ENCODE measurements at places on chromosomes 7 and 10.

DNA sequence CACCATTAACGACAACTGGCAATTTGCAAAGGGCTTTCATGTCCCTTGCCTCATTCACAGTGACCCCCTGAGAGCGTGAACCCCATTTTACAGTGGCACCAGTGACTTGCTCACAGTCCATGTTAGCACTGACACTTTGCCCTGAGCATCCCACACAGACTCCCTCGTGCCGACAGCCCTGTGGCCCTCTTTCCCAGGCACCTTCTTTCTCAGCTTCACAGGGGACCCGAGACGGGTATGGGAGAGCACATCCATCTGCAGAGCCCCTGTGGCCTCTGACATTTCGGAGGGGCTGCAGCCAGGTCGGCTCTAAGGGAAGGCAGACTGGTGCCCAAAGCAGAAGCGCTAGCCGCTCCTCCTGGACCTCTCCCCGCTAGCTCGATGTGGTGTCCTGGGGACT, 10.8 kb downstream of the LOXL4 start:
- no peak for DNase-seq

- DNase-seq, result no peak
Measured at GRCh38 chr10:91602868-91603568, 29.9 kb downstream of the PPP1R3C start.

DNA sequence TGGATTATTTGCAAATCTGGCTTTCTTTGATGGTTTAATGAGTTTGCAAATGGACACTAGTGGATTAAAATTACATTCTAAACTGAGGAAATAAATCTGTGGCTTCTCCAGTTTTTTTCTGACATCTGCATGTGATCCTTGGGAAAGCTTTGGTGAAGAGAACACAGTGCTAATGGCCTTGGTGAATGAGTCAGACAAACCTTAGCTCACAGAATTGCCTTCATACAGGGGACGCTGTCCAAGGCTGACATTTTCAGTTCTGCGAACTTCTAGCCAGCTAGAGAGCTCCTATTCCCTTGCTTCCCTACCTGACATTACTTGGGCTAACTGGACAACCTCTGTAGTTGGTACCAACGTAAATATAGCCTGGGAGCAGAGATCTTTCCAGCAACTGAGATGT, 21.2 kb downstream of the BMPER start:
- DNase-seq, result no peak

DNA sequence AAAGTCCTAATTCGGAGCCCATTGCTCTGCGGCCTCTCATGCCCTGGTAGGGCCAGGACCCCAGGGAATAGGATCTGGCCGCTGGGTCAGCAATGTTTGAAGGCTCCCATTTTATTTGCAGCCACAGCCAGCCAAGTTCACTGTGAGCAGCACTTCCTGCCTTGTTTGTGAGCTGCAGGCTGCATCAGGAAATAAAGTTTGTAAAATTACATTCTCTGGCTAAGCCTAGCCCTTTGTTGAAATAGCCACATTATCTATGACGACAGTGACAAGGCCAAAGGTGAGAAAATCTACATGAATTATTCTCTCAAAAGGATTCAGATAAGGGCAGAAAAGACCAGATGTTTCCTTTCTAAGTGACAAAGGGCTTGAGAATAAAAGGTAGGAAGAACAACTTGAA, 23.7 kb upstream of the ITGB1 start:
- DNase-seq, result no peak

GRCh38 chr10:52129410-52130178, 184.5 kb upstream of the DKK1 start:
- DNase-seq, result no peak

- no peak for DNase-seq
Measured at GRCh38 chr7:32100407-32100907, 30.2 kb upstream of the PDE1C start.

DNA sequence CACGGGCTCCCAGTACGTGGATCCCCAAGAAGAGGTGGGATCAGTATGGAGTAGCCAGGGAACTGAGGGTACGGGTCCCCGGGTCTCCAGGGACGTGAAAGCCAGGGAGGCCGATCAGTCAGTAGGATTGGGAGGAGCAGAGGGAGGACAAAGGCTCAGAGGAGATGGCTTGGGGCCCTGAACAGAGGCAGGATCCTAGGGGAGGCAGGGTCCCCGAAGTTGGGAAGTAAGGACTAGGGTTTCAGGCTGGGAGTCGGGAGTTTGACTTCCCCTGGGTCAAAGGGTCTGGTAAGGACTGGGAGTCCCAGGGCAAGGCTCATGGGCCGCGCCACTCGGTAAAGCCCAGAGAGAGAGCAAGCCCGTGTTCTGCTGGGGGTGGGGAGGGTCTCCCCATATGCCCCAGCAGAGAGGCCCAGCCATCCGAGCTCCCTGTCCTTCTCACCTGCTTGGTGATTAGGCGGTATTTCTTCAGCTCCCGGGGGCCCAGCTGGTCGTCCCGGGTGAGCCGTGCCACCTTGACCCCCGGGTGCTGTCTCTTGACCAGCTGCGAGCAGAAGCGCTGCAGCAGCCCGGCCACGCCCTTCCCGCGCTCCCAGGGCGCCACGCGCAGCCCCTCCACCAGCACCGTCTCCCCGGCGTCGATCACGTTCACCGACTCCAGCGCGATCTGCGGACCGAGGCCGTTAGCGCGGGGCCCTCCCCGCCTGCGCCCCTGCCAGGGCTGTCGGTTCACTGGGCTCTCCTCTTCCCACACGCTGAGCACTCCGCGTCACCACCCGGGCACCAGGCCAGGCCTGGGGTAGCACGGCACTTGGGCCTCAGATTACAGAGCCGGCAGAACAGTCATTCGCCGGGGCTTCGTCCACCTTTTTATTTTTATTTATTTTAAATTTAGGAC, 7.0 kb downstream of the NAT16 start:
- no peak for DNase-seq

- DNase-seq, result no peak
Measured at GRCh38 chr7:23462846-23463245, 7.4 kb downstream of the IGF2BP3 start.

GRCh38 chr7:143252006-143252405, 11.2 kb upstream of the GSTK1 start:
- no peak for DNase-seq

Data from iPS DF 19.7 (cell line).